ENCODE measurements at places on chromosomes 13 and 19.

- peak; percentile 97 for DNase-seq
Measured at GRCh38 chr19:46373491-46374359, 26.8 kb downstream of the PPP5C start.

- DNase-seq, result no peak
Measured at GRCh38 chr13:23547000-23547590, 23.1 kb upstream of the TNFRSF19 start.

GRCh38 chr19:39811064-39811463 lies 22.9 kb downstream of the DYRK1B start:
- DNase-seq, result no peak

- no peak for DNase-seq
Measured at GRCh38 chr13:48121733-48122132, 26.8 kb upstream of the MED4 start.

DNA sequence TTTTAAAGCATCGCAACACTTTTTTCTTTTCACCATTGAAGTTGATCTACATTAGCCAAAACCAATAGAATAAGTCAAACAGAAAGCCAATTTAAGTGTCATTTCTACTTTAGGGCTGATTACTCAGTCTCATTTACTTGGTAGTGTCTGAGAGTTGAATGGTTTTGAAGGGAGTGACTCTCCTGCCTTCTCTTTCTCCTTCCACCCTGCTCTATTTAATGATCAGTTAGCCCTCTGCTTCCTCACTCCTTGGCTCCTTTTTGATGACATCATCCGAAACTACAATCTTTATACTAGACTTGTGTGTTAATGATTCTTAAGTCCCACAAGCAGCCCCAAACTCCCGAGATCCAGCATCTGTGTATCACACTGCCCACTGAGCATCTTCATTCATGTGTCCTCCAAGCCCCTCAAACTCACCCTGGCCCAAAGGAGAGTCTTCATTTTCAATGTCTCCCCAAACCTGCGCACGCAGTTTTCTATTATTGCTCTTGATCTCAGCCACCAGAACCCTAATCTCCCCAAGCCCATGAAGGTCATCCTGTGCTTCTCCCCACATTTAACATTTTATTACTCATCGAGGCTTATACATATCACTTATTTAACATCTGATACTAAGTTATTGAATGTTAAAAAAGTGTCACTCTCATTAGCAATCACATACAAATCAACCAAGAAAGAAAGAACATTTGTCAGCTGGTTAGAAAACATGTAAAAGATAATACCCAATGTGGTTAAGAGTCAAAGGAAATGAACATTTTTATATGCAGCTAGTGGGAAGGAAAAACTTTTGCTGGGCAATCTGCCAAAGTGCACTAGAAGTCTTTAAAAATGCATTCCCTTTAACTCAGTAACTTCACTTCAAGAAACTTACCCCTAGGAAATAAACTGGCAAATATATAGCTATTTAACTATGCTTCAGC lies 32.2 kb upstream of the ARGLU1 start:
- peak; percentile 10 for DNase-seq

- DNase-seq, result peak; percentile 59
Measured at GRCh38 chr19:49114630-49115363, 627 bp downstream of the LIN7B start.

DNA sequence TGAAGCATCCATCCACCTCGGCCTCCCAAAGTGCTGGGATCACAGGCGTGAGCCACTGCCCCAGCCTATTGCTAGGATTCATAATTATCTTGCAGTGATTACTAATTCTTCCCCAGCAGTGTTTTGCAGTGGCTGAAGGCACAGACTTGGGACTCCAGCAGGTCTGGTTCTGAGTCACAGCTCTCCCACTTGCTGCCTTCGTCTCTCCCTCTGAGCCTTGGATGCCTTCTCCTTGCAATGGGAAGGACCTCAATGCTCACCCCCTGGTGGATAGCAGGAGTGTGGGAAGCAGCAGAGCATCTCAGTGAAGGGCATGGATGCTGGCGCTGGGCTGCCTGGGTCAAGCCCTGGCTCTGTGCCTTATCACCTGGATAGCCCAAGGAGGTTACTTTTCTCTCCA lies 37.6 kb upstream of the SHKBP1 start:
- no peak for DNase-seq

GRCh38 chr13:114225610-114226009 lies 9.1 kb upstream of the CDC16 start:
- no peak for DNase-seq

DNA sequence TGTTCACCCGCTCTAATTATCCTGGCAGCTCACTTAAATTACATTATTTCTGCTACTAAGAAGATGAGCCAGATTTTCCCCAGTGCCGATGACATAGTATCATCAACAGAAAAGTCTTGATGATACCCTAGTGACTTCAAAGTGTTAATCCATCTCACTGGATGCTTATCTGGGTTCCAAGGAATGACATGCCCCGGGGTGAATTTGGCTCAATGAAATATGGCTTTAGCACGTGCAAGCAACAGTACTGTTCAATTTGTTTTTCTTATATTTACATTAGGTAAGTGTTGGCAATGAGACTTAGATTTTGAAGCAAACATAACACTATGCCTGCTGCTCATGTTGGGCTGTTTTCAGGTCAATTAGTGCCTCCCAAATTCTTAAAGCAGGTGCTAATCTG lies 548.2 kb upstream of the SLITRK1 start:
- DNase-seq, result no peak

GRCh38 chr19:42154471-42155323 lies 22.5 kb upstream of the POU2F2 start:
- DNase-seq, result no peak

DNA sequence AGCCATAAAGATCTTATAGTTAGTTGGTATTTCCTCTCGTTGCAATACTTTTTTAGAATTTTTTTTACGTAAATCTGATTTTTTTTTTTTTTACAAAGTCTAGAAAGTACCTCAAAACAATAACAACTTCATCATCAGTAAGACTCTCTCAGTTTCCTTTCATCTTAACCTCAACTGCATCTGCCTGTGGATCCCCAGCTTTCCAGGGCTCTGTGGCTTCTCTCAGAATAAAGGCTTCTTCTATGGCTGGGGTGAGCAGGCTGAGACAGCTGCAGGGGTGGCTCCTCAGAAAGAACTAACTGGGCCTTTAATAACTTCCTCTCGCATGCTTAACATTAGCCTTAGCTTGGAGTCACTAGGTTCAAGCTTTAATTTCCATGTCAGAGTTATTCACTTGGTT lies 4.2 kb downstream of the ZNF506 start:
- DNase-seq, result no peak

DNA sequence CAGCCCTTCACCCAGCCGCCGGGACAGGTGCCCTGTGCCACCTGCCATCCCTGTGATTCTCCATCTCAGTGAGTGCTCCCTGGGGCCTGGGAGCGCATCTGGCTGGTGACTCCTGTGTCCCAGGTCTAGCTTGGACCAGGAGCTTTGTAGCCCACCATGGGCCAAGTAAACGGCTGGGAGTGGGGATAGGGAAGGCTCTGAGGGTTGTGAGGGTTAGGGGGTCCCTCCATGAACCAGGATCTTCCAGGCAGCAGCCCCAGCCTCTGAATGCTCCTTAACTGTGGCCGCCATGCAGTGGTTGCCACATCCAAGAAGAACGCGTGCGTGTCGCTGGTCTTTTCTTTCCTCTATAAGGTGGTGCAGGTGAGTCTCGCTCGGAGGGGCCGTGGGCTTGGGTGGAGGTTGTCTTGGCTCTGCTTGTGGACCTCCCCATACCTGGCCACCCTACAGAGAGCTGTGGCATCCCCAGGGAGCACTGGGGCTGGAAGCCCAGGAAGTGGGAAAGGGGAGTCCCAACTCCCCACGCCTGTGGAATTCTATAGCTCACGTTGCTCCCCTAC lies 8.4 kb downstream of the AP1M1 start:
- DNase-seq, result no peak

DNA sequence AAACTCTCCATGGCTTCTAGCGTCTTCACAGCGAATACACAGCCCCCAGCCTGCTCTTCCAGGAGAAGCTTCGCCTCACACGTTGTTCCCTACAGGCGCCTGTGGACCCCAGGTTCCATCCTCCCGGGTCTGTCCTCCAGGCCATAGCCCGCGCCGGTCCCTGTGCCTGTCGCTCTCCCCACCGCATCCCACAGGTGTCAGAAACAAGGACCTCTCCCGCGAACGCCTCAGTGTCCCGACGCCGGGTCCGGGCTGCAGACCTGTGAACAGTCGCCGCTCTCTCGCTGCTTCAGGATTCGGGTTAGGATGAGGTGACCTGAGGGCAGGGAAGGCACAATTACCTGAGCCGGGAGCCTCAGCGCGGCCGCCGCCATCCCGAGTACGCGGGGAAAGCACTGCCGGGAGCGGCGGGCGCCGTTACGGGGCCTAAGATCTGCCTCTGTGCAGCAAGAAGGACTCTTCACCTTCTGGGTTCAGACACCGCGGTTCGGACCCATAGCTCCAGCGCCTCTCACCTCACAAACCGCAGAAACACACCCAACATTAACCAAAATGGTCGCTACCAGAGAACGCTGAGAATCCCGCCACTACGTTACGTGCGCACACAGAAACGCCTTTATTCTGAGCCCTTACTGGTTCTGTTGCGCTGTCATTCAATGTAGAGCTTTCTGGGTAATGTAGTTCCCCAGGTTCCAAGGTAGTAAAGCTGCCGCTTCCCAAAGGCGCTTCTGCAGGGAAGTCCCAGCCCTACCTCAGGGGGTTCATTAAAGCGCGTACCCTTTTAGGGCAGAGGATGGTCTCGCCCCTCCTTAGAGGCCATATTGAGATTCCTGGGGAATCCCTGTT lies at the start of gene ZNF418:
TSS of gene ZNF418 (minus strand) at position 583 of the 846 bp plus-strand sequence. CDS start 1,580 bp downstream, outside the sequence.
- no peak for DNase-seq

- DNase-seq, result no peak
Measured at GRCh38 chr19:30673336-30673735, 301.2 kb downstream of the ZNF536 start.

- no peak for DNase-seq
Measured at GRCh38 chr19:49335784-49336481, 727 bp downstream of the CD37 start.

- peak; percentile 98 for DNase-seq
Measured at GRCh38 chr13:113837560-113838355, 26.1 kb downstream of the GAS6 start.

- no peak for DNase-seq
Measured at GRCh38 chr19:10104130-10104513, 1.6 kb upstream of the ANGPTL6 start.

GRCh38 chr19:49894879-49895565 lies 1.7 kb downstream of the IL4I1 start:
- DNase-seq, result no peak

GRCh38 chr19:39502640-39503417 lies 4.1 kb downstream of the DLL3 start:
- no peak for DNase-seq

GRCh38 chr13:32248801-32249200 lies 66.4 kb downstream of the ZAR1L start:
- no peak for DNase-seq

- DNase-seq, result no peak
Measured at GRCh38 chr13:71578048-71578447, 289.0 kb downstream of the DACH1 start.

DNA sequence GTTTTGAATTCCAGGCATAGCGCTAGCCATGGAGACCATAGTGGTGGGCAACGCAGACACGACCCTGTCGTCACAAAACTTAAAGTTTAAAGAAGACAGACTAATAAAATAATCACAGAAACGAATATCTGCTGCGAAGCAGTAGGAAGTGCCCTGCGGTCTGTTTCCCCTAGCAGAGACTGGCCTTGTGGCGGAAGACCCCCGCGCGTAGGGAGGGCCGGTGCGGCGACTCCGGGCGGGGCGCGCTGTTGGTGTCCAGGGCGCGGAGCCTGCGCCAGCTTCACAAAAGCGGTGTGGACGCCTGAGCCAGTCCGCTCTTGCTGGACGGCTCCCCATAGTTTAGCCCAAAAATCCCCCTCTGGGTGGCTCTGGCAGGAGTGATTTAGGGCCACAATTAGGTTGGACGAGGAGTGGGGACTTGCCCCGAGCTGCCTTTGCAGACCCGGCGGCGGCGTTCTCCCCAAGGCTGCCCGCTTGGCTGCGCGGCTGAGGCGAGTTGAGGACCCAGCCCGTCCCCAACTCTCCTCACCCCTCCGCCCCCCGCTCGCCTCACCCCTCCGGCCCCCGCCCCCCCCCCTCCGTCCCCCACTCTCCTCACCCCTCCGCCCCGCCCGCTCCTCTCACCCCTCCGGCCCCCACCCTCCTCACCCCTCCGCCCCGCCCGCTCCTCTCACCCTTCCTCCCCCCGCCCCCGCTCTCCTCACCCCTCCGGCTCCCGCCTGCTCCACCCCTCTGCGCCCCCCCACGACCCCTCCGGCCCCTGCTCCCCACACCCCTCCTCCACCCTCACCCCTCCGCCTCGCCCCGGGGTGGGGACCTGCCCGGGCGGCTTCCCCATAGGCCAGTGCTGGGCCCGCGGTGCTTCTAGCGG lies 14.2 kb upstream of the LATS2 start:
- no peak for DNase-seq

DNA sequence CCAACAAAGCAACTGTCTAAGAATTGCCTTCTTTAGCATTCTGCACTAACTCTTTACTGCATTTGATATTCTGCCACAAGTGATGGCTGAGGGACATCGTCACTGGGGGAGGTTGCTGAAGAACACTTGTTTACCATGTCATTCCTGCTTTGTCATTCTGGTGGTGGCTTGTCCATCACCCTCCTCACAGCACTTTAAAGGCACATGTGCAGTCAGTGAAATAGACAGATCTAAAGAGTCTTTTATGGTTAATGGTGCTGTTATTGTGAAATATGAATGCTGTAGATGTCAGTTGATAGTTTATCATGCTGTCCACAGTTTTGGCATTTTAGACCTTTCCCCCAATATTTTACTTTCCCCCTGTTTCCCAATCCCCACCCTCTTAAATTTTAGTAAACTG lies 120.9 kb upstream of the TSC22D1 start:
- no peak for DNase-seq

DNA sequence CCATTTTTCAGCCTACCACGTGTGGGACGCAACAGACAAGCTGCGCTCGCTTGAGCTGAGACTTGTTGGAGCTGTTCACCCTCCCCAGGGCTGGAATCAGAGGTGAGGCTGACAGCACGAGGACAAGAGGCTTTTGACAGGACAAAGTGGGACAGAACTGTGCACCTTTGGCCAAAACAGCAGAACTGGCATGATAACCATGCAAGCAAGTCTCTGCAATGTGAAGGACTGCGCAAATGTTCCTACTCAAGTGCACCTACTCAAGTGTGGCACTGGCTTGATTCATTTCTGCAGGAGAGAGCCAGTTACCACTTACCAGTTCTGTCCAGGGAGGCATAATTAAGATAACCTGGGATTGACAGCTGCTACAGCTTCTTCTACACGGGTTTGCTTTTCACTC lies 62.2 kb upstream of the TM9SF2 start:
- DNase-seq, result peak; percentile 32

DNA sequence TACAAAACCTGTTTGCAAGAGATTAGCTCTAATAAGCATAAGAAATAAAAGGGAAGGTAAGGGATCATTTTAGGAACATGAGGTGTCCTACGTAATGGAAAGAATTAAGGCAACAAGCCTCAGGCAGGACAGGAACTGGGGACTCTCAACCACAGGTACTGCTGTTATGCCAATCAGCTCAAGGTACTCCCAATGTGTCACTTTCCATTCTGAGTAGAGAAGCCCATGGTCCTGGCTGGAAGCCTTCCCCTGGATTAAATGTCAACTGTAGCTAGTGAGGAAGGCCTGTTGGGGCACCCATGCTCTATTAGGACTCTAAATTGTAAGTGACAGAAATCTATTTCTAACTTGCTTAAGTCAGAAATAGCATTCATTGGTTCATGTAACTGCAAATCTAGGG lies 134.6 kb downstream of the DPF1 start:
- no peak for DNase-seq

GRCh38 chr19:1263188-1263587 lies 5.9 kb upstream of the CIRBP start:
- DNase-seq, result no peak

GRCh38 chr19:8452446-8453123 lies 7.8 kb downstream of the HNRNPM start:
- DNase-seq, result no peak
